ENCODE measurements at places on chromosomes 16 and 17.

GRCh38 chr16:4891886-4892216, 44.6 kb downstream of the UBN1 start:
- DNase-seq = no peak

- DNase-seq = peak; percentile 8
Observed at GRCh38 chr16:56789360-56789759, 59.4 kb downstream of the NUP93 start.

DNA sequence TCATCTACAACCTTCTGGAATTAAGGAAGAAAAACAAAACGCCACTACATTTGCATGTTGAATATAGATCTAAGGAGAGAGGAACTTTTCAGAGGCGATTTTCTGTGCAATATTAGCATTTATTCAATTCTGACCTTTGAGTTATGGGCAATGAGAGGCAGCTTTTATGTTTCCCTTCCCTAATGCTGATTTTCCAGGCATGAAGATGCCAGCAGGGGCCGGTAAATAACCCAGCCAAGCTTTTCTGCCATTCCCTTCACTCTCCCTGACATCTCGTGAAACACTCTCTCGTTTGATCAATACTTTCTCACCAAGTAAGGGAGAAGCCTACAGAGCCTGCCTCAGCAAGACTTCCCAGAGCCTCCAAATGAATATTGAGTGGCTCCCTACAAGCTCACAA, 470.5 kb upstream of the GOT2 start:
- DNase-seq = no peak

DNA sequence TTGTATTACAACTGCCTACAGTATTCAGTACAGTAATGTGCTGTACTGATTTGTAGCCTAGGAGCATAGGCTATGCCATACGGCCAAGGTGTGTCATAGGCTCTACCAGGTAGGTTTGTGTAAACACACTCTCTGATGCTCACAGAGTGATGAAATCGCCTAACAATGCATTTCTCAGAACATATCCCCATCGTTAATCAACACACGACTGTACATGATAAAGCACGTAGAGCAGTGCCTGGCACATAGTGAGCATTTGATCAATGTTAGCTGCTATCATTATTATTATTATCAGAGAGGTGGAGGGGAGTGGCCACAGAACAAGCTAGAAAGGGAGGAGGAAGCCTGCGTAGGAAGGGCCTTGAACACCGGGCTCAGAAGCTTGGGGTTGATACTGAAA, 81.1 kb upstream of the LHX1 start:
- DNase-seq = peak; percentile 96

GRCh38 chr17:83008186-83008510, 71.3 kb upstream of the METRNL start:
- DNase-seq = no peak

DNA sequence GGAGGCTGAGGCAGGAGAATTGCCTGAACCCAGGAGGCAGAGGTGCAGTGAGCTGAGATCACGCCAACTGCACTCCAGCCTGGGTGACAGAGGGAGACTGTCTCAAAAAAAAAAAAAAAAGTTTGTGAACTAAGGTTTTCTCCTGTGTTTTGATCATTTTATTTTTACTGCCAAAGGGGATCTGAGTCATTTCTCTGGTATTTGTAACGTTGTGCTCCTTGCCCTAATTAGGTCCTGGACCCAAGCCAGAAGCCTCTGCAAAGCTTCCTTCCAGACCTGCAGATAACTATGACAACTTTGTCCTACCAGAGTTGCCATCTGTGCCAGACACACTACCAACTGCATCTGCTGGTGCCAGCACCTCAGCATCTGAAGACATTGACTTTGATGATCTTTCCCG, 32.1 kb downstream of the IST1 start:
- no peak for DNase-seq

GRCh38 chr17:50209133-50209471, 7.7 kb upstream of the COL1A1 start:
- DNase-seq = no peak

DNA sequence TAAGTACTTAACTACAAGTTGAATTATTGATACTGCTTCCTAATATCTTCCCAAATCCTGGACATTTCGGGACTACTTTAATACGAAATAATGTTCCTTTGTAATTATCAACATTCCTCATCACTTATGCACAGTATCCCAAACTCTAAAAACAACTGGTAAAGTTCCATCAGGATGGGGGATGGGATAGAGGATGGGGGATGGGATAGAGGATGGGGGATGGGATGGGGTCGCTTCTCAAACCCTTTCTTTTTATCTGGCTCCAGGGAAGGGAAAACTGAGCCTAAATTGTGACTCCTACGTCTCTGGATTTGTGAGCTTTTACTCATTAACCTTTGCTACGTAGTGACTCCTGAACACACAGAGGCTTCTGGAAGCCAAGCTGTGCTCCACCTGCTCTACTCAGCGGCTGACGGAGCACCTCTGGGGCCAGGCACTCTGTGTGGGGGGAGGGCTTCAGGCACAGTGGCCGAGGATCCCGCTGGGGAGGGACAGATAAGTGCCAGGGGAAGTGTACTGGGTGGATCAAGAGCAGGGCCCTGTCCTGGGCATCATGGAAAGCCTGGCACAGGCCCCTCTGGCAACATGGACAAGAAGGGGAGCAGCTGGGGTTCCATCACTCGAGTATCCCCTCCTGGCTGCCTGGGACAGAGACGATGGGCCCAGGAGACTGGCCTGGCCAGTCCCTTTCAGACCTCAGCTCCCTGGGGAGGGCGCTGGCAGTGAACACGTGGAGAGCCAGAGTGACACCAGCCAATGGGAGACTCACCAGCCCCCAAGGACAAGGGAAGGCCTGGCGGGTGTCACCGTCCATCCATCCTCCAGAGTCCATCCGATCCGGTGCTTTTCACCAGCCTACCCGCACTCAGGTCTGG, 56.2 kb downstream of the PGS1 start:
- DNase-seq = no peak

DNA sequence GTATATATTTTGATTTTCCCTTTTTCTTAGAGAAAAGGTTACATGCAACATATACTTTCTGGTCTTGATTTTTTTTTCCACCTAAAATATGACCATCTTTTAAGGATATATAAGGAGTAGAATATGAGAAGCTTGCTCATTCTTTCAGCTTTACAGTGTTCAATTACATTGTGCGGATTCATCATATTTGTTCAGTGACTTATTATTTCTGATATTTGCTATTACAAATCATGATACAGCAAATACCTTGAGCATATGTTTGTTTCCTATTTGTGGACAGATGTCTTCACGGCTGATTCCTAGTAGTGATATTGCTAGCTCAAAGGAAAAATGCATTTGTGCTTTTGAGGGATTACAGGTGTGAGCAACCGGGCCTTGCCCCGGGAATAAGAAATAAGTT, 18.1 kb downstream of the KATNIP start:
- no peak for DNase-seq

DNA sequence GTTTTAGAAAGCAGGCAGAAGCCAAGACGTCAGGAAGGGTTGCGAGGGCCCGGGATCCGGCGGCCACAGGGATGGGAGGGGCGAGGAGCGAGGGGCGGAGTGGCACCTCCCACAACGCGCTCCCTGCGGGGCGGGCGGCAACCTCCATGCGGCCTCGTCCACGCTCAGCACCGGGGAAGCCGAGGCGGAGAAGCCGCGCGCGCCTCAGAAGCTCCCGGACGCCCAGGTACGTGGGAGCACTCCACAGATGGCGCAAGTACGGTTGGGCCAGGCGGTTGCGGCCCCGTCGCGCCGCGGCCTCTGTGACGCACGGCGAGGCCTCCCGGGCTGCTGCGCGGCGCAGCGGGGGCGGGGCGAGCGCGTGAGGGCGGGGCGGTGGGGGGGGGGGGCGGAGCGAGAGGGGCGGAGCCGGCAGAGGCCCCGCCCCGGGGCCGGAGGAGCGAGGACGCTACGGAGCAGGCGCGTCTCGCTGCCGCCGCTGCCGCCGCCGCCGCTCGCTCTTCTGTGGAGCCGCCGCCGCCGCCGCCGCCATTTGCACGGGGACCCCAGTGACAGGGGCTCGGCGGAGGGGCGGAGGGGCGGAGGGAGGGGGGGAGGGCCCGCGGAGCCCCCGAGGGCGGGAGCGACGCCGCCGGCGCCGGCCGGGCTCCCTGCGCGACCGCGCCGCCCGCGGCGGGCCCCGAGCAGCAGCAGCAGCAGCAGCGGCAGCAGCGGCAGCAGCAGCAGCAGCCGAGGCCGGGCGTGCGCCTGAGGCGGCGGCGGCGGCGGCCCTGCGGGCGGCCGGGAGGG, at the start of gene TENT4B:
Gene TENT4B, plus strand, starts transcription at position 500 of the 789 bp plus-strand sequence. CDS start 316 bp downstream, outside the sequence.
- peak; percentile 27 for DNase-seq

DNA sequence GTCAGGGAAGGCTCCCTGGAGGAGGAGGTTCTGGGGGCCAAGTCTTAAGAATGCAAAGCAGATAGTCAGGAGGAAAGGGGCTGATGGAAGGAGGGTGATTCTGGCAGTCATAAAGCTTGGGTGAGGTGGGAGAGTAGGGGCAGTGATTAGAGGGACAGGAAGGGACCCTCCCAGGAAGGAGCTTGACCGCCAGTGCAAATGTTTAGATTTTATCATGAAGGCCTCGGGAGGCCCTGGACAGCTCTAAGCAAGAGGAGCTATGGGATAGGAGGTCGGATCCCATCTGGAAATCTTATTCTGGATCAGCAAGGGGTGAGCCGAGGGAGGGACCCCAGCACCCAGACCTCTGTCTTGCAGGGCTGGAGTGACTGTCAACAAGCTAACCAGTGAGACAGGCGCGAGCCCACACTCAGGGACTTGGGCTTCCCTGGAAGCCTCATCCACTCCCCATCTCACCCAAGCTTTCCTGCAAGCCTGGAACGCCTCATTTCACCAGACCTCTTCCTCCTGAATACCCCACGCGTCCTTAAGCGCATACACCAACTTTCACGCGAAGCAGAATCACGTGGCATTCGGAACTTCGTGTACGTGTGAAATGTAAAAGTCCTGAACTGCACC, 52.0 kb upstream of the CBX4 start:
- no peak for DNase-seq

DNA sequence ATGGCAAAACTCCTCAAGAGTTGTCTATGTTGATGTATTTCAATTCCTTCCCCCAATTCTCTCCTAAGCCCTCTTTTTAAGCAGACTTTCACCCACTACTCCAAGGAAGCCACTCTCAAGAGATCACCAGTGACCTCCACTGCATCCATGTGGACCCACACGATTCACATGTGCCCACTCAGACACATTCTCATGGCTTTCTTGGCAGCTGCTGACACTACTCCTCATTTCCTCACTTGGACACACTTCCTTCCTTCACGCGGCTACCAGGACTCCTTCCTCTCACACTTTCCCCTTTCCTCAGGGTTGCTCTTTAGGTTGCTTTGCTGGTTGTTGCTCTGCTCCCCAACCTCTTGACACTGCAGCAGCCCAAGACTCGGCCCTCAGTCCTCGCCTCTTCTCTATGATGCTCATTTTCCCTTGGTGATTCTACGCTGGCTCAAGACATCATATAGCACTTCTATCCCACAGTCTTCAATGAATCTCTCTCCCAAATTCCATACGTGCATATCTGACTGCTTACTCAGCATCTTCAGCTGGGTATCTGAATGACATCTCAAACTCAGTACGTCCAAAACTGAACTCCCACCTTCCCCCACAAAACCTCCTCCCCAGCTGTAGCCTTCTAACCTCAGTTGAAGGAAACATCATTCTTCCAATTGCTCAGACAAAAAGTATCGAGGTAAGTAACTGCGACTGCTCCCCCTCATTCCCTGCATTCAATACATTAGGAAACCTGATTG, 28.2 kb downstream of the HELZ start:
- DNase-seq = no peak

- no peak for DNase-seq
Observed at GRCh38 chr17:45751466-45751865, 32.7 kb upstream of the CRHR1 start.

GRCh38 chr16:5193861-5194260, 96.3 kb upstream of the EEF2KMT start:
- DNase-seq = no peak

DNA sequence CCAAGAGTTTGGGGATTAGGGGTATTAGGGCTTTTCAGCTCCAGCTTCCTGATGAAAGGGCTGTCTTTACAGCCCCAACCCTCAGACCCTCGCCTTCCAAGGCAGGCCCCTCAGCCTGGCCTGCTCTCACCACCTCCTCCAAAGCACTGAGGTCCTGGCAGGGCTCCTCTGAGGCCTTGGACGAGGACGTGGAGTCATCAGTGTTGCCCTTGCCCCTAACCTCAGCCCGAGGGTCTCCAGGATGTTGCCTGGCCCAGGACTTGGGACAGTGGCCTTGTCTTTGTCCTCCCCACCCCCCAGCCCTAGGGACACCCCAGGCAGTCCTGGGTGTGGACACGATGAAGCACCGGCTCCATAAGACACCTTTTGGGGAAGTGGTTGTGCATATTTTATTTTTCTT, 28.2 kb downstream of the B9D1 start:
- no peak for DNase-seq

DNA sequence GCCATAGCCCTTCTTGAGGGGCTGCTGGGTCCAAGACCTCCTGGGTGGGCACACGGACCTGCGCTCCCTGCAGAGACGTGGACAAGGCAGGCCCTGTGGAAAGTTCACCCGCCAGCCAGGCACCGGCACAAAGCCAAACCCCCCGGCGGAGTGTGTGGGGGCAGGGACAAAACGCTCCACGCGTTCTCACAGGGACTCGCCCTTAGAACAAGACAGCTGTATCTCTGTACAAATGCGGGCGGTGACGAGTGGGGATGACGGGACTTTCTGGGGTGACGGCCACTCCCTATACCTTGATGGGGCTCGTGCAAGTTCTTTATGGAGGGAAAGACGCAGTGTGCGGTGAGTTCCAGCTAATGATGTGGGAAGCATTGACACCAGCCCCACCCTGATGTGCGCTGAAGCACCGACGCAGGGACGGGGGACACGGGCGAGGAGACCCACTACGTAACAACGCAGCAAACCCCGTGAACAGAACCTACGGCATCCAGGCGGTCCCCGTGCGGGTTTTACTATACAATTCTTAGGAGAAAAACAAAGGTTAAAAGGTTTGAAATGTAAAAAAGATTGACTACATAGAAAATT, 49.4 kb downstream of the LMF1 start:
- DNase-seq = no peak
